ENCODE measurements at places on chromosomes 6 and 20. TPM values are rescaled to one million over a fixed set of nuclear protein-coding genes. Genes with fewer than 3 reads are reported as not detected.

- DNase-seq, result no peak
Observed at GRCh38 chr6:116836606-116837342, 7.9 kb upstream of the GPRC6A start.

DNA sequence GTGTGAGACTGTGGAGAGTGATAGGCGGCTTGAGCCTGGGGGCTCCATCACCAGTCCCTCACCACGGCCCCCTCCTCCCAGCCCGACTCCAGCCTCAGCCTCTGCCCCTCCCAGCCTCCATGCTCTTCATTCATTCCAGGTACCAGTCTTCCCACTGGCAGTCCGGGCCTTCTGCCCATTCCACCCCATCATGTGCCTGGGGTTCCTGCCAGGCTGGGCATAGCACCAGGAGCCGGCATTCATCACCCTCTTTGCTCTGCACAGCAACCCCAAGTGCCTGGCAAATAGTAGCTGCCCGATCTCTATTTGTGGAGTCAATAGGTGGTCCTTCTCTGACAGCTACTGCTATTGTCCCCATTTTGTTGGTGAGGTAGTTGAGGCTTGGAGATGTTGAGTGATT, 39.6 kb upstream of the GTSF1L start:
- DNase-seq, result no peak

DNA sequence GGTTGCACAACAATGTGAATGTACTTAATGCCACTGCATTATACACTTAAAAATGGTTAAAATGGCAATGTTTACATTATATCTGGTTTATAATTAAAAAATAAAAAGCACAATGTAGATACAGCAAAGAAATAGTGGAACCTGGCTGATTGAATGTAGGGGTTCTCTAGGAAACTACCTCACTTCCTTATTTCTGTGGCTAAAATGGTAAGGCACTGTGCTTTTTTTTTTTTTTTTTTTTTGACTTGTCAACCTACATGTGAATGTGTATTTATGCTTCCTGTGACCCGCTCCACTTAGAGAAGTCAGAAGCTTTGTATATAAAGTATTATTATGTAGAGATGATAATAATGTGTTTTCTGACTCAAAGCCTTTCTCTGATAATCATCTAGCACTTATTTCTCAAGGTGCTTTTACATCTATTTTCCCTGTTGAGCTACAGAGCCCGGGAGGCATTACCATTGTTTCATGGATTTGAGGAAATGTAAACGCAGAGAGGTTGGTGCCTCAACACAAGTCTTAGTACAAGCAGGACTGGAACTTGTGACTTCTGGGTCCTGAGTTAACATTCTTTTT, 55.0 kb downstream of the SOX4 start:
- DNase-seq, result no peak

Gene NCOA7
- 6.8 TPM for total RNA-seq

DNA sequence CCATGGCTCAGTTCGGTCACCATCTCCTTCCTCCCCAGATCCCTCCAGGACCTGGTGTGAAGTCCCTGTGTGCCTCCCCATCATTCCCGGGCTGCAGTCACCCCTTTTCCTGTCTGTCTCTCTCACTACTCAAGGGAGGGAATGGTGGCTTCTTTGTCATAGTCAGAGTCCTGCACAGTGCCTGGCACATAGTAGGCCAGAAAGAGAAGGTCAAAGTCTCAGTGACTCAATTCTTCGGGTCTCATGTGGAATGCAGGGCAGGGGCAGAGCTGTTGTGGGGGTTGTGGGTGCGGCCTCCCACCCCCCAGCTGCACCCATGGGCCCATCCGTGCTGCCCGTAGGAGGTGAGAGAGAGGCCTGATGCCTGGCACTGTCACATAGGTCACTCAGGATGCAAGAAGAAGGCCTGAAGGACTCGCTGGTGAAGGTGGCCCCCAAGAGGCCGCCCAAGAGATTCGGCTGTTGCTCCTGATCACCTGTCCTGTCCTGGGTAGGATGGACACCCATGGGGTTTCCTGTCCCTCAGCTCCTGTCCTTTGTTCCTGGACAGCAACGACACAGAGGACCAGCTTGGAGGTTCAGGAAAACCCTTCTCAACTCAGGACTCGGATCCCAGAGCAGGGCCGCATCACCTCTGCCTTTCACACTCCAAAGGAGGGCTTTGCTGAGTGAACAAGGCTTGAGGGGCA, 34.1 kb downstream of the RAB44 start:
- no peak for DNase-seq

Gene FBXO5
- total RNA-seq, result 6.5 TPM

Data from lower leg skin (tissue), 4 donors.